ENCODE measurements at places on chromosomes 11 and 22. TPM values are rescaled to one million over a fixed set of nuclear protein-coding genes. Genes with fewer than 3 reads are reported as not detected.
A peak's percentile ranks its signal among the peaks of the same experiment; 100 is the strongest.

DNA sequence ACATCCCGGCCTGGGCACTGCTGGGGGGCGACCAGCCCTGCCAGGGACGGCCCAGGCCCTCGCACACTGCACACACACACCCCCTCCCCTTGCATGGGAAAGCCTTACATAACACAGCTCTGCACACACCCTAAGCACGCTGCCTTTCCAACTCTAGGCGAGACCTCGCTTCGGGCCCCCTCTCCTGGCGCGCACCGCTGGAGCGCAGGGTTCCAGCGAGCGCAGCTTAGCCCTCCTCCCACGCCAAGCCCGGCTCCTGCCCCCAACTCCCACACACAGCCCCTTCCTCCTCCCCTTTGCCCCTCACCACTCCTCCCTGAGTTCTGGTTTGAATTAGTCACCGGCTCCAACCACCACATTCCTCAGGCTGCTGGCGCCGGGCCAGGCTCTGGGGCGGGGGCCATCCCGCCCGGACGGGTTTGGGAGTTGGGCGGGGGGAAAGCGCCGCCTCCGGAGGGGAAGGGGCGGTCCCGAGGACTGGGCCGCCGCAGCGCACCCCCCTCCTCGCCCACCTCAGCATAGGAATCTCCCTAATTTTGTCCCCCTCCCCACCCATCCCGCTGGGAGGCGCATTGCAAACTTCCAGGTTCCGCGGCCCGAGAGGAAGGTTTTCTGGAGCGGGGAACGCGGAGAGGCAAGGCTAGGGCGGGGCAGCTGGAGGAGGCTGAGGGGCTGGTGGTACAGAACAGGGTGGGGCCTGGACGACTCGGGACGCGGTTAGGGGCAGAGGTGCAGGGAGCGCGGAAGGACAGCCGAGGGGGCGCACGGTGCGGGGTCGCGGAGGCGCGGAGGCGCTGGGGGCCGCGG, 966 bp downstream of the AHNAK start:
- DNase-seq = peak; percentile 92

DNA sequence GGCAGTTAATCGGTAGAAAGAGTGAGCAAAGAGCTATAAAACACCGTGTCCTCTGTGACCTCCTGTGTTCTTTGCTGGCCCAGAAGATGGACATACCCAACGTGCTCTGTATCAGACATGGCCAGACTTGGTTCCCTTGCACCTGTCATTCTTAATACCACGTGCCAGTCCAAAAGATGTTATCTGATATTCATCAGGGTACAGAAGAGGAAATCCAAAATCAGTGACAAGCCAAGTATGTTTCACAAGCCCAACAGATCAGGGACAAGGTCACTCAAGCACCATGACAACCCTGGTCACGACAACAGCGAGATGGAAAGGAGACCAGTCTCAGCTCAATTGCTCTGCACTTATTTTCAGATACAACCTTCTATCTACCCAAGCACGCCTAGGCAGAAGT, 3.4 kb downstream of the LRP4 start:
- no peak for DNase-seq

DNA sequence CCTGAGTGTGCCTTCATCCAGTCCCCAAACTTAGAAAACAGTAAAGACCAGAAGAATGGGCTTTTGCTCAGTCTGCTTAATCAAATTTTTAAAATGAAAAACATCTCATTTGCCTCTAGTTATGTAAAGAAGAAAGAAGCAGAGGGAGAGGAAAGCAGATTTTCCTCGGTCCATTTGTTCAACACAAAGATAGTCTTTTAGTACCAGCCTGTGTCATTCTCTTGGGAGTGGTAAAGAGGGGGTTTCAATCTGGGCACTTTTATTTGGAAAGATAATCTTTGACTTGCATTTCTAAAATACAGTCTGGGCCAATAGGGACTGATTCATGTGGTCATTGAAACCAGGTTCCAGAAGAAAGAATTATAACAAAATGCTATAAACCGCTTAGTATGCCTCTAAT, 29.5 kb downstream of the KREMEN1 start:
- no peak for DNase-seq

DNA sequence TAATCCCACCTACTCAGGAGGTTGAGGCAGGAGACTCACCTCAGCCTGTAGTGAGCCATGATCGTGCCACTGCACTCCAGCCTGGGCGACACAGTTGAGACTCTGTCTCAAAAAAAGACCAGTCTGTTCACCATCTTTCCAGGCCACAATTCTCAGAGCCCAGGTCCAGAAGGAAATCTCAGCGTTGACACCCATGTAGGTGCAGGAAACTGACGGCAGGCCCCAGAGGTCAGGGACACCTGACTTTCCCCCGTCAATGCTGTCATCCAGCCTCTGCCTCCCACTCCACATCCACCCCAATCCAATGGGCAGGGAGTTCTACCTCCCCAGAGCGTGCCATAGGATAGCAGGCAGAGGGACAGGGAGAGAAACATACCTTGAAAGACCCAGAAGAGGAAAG, 5.9 kb upstream of the GRK2 start:
- DNase-seq = no peak

DNA sequence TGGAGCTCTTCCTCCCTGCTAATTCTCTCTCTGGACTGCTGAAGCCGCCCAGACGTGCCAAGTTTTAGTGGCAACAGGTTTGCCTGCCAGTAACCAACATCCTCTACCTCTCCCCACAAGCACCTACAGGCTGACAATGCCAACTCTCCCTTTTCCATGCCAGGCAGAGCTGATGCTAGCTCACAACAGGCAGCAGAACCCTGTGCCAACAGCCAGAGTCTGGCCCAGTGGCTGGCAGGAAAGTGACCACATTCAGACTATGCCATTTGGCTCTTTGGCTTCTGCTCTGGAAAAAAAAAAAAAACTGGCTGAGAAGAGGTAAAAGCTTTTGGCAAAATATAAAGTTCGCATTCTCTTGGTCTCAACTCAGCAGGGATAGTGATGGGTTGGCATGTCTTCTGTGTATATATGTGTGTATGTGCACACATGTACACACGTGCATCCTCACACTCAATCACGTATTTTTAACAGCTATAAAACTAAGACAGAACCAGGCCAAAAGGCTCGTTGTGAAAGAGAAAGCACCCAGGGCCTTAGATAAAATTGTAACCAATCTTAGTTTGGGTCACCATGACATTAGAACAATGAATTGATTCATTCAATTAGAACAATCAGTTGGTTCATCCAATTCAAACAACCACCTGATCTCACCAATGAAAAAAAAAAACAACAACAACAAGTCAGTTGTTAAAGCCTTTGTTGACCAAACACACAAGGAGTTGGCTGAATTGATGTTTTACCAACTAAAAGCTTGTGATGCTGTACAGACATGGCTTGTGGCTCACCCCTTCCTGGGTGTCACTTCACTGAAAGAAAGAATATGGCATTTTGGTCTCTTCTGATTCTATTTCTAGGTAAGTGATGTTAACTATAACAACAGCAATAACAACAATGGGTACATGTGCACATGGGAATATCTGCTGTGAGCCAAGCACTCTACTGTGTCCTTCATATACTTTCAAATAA, 48.6 kb downstream of the TRIM29 start:
- DNase-seq = no peak

- DNase-seq = no peak
Observed at GRCh38 chr11:70557742-70558485, 159.6 kb downstream of the CTTN start.

DNA sequence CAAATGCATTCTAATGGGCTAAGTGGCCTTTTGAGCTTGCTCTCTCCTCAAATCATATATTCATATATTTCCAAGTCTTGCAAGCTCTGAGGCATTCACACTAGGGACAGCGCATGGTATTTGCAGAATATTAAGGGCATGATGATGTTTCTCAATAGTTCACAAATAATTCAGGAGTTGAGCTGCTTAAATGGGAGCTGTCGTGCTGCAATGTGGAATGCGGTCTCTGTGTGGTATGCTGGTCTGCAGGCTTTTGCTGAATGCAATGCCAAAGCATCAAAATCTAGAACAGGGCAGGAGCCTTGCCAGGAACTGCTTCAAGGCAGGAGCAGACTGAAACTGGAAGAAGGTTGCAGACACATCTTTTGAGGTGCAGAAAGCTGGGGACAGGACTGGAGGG, 1060.0 kb downstream of the TBC1D22A start:
- no peak for DNase-seq

OR4A16 gene
- not detected for total RNA-seq

GRCh38 chr22:49426618-49427266, 400.9 kb downstream of the BRD1 start:
- peak; percentile 14 for DNase-seq

DNA sequence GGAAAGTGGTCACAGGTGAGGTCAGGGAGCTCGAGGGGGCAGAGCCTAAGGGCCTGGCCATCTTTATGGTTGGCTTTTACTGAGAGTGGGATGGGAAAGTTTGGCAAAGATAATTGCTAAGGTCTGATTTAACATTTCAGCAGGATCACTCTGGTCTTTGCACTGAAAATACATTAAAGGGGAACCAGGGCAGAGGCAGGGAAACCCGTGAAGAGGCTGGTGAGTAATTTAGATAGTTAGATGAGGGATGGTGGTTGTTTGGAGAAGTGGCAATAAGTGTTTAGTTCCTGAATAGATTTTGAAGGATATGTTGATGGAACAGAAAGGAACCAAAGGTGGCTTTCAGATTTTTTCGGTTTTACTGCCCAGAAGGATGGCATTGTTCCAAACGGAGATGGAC, 50.8 kb downstream of the SCN3B start:
- DNase-seq = no peak

AQP11 gene
- 0.17 TPM for total RNA-seq

GRCh38 chr11:2306877-2307500, 5.2 kb downstream of the TSPAN32 start:
- no peak for DNase-seq

GRCh38 chr11:93567401-93567895, 24.3 kb upstream of the SMCO4 start:
- peak; percentile 20 for DNase-seq

FHIP1B gene
- 97.9 TPM for total RNA-seq

GRCh38 chr11:12223771-12224536, 113.6 kb downstream of the MICAL2 start:
- no peak for DNase-seq

- no peak for DNase-seq
Observed at GRCh38 chr11:18066626-18067025, 20.6 kb upstream of the TPH1 start.

NPAS4 gene
- not detected for total RNA-seq

MICAL3 gene
- 26.8 TPM for total RNA-seq

GRCh38 chr22:44601189-44601588, 100.8 kb upstream of the PRR5 start:
- no peak for DNase-seq

DGCR6L gene
- total RNA-seq = 56.2 TPM

DNA sequence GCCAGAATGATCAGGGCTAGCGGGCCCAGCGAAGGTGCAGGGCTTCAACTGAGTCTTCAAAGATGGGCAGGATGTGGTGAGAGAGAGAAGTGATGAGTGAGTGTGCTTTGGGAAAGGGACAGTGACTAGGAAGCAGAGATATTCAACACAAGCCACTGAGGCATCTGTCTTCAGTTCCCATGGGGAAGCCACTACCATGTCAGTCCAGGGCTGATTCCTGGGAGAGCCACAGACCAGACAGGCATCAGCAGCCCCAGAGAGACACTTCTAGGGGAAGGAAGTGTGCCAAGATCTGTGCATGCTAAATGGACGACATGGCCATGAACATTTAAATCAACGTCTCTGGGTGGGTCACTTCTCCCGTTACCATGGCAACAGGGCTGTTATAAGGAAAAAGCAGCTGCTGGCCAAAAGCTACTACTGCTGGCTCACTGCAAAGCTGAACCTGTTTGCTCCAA, 28.5 kb downstream of the P4HA3 start:
- no peak for DNase-seq

GRCh38 chr11:118735203-118735602, 55.8 kb upstream of the TREH start:
- DNase-seq = no peak

TTC36 gene
- total RNA-seq = not detected

DNA sequence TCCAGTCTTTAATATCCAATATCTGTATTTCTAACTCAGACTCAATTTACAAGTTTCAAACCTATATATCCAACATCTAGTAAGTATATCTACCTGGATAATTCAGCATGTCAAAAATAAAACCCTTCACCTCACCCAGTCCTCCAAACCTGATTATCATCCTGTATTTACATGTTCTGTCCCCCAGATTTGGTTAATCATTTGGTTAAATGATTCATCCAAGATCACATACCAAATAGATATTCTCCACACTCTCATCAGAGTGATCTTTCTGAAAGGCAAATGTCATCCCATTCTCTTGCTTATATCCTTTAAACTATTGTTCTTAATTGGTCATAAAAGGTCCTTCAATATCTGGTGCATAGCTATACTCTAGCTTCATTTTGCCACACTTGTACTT, 199.0 kb downstream of the SOX6 start:
- DNase-seq = no peak

DNA sequence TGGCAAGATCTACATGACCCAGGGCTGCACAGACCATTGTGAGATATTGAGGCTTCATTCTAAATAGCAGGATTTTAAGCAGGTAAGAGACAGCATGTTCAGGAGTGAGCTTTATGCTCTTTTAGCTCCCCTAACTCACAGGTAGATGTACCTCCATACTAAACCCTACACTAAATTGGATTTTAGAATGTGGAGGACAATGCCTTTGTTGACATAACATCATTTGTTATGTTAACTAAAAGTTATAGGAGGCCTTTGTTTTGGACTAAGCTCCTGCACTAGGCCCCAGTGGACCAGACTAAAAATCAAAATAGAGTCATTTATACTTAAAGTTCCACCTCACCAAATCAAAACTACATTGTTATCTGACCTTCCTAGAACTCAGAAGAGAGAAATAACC, 6.8 kb downstream of the DDIAS start:
- no peak for DNase-seq

DNA sequence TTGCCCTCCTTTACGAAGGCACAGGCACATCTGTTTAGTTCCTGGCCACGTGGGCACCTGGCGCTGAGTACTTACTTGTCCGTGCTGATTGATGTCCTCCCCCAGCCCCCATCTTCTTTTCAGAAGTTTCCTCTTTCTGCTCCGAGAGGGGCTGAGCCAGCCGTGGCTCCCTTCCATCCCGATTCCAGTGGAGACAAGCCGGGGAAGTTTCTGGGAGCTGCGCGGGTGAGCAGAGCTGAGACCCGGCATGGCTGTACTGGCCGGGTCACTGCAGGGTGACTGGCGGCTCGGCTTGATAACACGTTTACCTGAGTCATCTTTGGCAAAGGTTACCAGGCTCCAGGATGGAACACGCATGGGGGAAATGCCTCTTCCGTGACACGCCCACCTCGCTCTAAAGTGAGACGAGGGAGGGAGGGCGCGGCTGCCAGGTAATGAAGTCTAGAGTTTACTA, 45.4 kb upstream of the ATXN10 start:
- no peak for DNase-seq

DNA sequence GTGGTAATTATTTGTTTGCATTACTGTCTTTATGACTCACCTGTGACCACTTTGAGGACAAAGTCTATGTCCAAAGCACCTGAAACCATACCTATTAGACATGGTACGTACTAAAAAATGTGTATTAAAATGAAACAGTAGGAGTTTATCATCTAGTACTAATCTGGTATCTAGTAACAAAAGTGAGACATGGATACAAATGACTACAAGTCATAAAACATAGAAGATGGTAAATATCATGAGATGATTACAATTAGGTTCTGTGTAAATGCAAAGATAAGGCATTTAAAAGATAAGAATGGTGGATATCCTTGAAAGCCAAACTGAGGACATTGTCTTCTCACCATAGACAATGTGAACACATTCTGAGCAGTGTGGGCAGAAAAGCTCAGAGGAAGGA, 113.5 kb upstream of the GUCY1A2 start:
- no peak for DNase-seq

- DNase-seq = no peak
Observed at GRCh38 chr11:34331736-34332135, 26.1 kb downstream of the ABTB2 start.

All from lower leg skin (tissue), 4 donors.